Endothelial cell (in vitro differentiated cells): ENCODE measurements at places on chromosomes 1 and 21. TPM values are rescaled to one million over a fixed set of nuclear protein-coding genes. Genes with fewer than 3 reads are reported as not detected.

The ATP1A4 gene
- not detected for total RNA-seq

The TCEA3 gene
- total RNA-seq, result 9.7 TPM

DNA sequence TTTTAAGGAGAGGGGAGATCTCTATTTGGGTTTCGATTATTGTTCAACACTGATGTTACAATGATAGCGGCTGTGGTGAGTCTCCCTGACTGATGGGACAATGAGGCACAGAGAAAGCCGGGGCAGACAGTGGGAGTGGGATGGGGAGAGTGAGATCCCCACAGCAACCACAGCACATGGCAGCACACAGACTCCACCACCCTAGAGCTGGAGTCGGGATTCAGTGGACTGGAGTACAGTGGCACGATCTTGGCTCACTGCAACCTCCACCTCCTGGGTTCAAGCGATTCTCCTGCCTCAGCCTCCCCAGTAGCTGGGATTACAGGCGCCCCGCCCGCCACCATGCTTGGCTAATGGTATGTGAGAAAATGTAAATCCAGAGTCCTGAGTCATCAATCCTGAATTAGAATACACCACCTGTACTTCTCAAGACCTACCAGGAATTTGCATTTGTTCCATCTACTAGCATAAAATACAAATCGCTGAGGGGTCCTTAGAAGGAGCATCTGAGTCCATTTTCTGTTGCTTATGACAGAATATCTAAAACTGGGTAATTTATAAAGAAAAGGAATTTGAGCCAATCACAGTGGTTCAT lies 125.8 kb downstream of the TOMM20 start:
- H3K4me3 ChIP-seq, result no peak overlapping the region
- DNase-seq, result no peak
- H3K36me3 ChIP-seq, result no peaks in the 10 kb centered on the region

The MPL gene
- 6.2 TPM for total RNA-seq

- peaks cover 8% of the 10 kb centered on the region for H3K4me1 ChIP-seq
- DNase-seq, result peak; percentile 68
- peak overlapping the region; percentile 92 for H3K27ac ChIP-seq
These were observed 101.6 kb downstream of the ZMYM4 start for GRCh38 chr1:35369922-35370671.

DNA sequence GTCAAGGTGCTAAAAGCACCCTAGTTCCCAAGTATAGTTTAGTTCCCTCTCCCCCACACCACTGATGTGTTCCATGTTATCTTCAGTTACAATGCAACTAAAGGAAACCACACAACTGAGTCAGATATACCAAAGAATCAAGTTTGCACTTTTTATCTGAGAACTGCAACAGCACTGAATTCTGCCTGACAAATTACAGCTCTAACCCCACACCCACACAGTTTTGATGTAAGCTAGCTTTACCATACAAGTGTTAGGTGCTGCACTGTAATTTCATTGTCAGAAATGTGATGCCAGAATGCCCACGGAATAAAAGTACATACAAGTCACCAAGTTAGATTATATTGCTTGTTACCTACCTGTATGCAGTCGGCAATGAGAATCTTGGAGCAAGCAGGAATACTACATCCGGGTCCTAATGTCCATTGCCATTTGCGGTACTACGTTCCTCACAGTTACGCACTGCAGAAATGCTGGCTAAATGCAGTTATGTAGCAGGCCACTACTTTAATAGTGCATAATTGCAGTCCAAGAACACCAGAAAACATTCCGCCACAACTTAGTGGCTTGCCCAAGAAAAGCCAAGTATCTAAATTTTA lies 12.1 kb downstream of the SFPQ start:
- no peak for DNase-seq
- H3K27ac ChIP-seq, result no peak overlapping the region
- H3K4me3 ChIP-seq, result peak overlapping the region; percentile 5
- H3K36me3 ChIP-seq, result peaks cover 46% of the 10 kb centered on the region

DNA sequence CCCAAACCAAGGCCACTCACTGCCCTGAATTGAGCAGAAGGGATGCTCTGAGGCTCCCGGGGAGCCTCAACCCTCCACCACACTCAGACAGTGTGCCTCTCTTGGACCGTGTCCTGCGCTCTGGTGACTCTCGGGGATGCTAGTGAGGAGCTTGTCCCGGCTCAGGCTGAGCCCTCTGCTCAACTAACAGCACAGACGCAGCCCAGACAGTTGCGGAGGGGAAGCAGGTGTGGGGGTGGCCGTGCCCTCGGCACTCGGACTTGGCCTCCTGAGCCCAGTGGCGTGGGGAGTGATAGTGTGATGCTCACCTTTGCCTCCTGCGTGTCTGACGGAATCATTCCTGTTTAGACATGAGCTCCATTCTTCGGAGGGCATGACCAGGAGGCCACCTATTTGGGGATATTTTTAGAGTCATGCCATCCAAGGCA lies 15.4 kb upstream of the SLC19A1 start:
- H3K36me3 ChIP-seq, result no peaks in the 10 kb centered on the region
- H3K27ac ChIP-seq, result no peak overlapping the region
- peaks cover 6% of the 10 kb centered on the region for H3K4me1 ChIP-seq
- peaks cover 4% of the 10 kb centered on the region for H3K27me3 ChIP-seq

DNA sequence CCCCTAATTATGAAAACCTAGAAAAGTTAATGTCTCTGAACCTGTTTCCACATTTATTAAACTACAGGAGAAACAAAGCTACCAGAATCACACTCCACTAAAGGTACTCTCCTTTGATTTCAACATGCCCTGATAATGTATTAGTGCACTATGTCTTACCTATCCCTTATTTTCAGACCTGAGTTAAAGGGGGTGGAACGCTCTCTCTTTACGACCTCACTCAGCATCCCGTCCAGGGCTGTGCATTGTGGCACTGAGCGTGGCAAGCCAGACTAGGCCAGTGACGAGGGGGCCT lies 678 bp downstream of the LSM10 start:
- H3K4me3 ChIP-seq, result peak overlapping the region; percentile 98
- no peak for DNase-seq
- peak overlapping the region; percentile 93 for H3K27ac ChIP-seq
- peaks cover 5% of the 10 kb centered on the region for H3K27me3 ChIP-seq
- peaks cover 19% of the 10 kb centered on the region for H3K4me1 ChIP-seq

The HPCAL4 gene
- total RNA-seq, result not detected
